NCI-H1930 (cell line): ENCODE measurements at places on chromosomes 3 and 15.

DNA sequence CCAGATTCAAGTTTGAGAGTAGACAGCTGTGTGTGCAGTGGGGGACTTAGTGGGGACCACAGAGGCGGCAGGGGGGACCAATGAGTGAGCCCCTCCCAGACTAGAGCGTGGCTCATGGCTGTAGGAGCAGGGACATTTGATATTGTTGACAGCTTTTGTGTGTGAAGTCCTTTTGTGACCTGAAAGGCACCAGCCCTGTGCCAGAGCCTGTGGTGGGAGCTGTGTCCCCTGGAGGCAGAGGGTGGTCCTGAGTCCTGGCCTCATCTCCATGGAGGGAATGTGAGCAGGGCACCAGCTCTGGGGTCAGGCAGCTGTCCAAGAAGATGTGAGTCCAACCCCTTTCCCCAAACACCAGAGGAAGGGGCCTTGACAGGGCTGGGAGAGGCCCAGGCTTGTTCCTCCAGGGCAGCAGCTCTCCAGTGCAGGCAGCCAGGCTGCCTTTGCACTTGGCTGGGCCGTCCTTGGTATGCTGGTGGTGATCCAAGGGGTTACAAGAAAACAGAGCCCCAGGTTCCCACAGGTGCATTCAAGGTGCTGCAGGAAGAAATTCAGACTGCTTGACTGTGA lies 10.1 kb upstream of the C3orf22 start:
- no peak for DNase-seq

DNA sequence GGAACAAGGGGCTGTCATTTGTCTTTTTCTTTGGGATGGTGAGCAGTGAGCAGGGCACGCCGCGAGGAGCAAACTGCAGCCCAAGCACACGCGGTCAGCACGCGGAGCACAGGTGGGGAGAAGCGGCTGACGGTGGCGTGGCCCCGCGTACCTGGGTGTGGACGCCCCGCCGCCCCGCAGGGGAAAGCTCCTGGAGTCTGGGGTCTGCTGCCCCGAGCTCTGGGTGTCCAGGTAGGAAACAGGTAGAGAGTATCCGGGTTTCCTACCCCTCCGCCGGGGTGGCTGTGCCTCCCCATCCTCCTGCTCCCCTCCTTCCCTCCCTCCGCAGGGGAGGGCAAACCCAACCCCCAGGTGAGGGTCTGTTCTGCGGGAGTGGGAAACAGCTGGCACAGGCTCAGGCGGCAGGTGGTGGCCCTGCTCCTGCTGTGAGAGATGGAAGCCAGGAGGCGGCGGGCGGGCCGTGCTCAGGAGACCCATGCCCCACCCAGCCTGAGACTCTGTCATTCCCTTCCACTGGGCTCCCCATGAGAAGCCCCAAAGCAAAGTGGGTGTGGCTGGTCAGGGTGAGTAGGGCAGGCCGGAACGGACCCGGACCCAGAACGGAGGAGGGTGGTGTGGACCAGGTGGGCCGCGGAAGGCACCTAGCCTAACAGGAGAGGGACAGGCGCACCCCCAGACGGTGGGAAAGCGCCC lies 56.9 kb upstream of the CGNL1 start:
- DNase-seq = no peak

DNA sequence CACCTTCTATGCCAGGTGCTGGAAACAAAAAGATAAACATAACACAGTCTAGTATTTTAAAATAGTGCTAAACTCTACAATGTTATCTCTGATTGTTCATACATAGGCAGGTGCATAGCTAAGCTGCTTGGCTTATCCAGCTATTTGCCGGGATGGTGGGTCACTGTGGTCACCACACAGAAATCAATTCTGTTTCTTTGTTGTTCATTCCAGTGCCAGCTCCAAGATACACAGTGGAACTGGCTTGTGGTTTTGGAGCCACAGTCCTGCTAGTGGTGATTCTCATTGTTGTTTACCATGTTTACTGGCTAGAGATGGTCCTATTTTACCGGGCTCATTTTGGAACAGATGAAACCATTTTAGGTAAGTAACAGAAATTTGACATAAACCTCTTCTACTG lies 130.2 kb downstream of the IL1RAP start:
- DNase-seq = no peak

DNA sequence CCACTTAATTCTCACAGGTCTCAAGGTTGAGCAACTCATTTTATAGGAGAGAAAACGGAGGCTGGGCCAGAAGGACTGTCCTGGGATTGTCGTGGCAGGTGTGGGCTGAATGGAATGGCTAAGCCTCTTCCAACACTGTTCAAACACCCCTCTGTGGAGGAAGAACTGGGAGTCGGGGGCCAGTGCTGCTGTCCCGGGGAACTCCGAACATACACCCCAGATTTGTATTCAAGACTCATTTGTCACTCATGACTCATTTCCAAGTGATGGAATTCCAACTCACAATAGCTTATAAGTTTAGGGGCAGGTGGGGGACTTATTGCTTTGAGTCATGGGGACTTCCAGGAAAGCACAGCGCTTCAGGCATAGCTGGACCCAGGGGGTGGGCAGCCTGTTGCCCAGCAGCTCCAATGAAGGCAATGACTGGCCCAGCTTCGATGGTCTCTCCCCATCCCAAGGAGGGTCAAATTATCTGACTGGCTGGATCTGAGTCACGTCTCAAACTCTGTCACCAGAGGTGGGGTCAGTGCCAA lies 72.5 kb downstream of the TM2D3 start:
- DNase-seq = no peak

- no peak for DNase-seq
These were observed 21.0 kb downstream of the XXYLT1 start for GRCh38 chr3:195249858-195250464.

DNA sequence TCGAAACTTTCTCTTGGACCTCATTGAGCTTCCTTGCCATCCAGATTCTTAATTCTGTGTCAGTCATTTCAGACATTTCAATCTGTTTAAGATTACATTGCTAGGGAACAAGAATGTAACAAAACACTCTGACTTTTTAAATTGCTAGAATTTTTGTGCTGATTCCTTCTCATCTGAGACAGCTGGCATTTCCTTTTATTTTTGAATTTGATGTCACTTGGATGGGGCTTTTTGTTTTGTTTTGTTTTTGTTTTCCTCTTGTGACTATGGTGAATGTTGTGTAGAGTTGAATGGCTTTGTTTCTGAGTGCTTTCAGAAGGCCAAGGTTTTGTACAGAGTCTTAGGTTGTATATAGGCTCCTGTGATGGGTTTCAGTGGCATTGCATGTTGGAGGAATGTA lies 1129.3 kb downstream of the NAALADL2 start:
- DNase-seq = no peak

- no peak for DNase-seq
These were observed 252.3 kb downstream of the OCA2 start for GRCh38 chr15:27846722-27847395.
